Psoas muscle (tissue), 8 donors: ENCODE measurements at places on chromosomes 4 and X. TPM values are rescaled to one million over a fixed set of nuclear protein-coding genes. Genes with fewer than 3 reads are reported as not detected.

The MAGEA11 gene
- not detected for total RNA-seq

The DMD gene
- 86.5 TPM for total RNA-seq

The ITM2A gene
- 63.4 TPM for total RNA-seq

The MXRA5 gene
- total RNA-seq: 6.7 TPM

The NEUROG2 gene
- total RNA-seq: not detected

The SOD3 gene
- total RNA-seq: 15.6 TPM

DNA sequence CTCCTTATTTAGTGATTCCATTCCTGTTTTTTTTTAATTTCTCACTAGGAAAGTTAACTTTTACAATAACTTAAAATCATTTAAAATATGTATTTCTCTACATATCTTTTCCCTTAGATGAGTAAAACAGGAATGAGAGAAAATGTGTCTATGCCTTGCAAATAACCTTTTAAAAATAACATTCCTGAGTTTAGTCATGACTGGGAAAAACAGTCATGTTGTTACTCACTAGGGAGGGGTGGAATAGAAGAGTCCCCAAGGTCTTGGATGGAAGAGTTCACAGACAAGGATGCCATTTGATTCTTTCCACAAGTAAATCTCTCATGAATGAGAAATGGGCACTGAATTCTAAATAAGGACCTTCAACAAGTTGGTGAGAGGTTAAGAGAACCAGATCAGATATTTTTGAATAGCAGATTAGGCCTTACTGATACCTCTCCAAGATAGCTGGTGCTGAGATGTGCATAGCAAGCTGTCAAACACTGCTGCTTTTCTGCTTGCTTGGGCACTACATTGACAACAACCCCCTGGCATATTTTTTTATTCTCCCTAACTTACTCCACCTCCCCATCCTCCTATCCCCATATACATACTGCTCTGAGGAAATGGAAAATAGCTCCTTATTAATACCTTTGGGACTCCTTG is 25.1 kb downstream of the UGDH start:
- no peak for DNase-seq

DNA sequence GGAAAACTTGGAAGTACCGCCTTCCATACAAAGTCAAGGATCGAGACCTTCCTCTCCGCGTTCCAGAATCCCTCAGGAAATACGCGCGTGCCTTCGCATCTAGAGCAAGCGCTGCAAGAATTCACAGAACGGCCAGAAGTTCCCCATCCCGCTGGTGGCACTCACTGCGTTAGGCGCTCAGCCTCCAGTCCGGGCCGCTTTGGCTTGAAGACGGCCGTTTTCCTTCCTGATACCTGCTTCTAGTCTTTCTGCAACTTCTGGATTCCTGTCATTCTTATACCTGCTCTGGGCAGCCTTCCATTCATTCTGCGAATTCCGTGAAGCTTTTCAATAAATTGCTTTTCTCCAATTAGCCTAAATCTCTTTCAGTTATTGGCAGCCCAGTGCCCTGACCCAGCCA is 896.4 kb downstream of the TRIML1 start:
- no peak for DNase-seq

DNA sequence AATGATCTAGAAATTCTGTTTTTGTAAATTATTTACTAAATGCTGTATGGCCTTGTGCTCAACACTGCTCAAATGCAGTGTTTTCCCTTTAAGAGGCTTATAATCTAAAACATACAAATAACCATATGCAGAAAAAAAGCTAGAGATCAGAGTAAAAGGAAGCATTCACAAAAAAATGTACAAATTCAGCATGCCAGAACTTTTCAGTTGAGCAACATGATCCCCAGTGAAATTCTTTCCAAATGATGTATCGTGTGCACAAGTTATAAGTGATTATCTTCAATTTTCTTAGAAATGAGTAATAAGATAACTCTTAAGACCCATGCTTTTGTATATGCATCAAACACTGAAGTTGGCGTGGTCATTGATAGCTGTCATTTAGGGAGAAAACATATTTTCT is 5.0 kb downstream of the GPC3 start:
- no peak for DNase-seq

DNA sequence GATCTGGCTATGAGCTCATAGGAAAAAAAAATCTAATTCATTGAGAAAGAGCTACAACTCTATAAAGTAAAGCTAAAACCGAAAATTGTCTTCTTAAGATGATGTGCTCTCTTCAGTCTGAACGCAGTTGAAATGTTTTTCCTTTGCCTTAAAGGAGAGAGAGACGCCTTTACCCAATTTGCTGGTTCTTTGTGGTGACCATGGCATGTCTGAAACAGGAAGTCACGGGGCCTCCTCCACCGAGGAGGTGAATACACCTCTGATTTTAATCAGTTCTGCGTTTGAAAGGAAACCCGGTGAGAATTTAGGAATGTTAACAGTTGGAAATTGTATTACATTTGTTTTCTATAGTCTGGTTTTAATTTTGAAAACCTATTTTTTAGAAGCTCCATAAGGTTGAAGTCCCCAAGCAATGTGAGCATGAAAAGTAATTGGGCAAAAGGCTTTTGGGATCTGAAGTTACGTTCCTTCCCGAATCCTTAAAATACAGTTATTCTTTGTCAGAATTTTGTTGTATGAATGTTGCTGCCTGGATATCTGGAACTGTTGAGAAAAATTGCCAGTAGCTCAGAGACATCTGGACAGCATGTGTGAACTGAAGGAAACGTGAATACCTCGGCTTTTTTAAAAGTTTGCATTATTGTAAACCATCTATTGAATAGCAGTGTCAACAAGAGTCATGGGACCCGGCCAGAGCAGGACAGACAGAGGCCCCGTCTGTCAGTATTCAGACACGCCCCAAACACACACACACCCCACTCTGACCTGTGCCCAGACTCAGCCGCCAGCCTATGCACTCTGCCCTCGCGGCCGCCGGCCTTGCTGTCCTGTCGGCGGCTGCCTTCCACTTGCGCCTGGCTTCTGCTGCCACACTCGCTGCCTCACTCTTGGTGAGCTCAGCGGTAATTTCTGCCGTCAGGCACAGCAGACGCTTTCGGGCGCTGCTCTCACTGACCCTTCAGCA is 9.9 kb downstream of the PIGG start:
- no peak for DNase-seq

GRCh38 chrX:24005867-24006266 is 21.1 kb downstream of the KLHL15 start:
- DNase-seq: no peak

GRCh38 chrX:9746148-9746888 is 19.3 kb downstream of the GPR143 start:
- no peak for DNase-seq
